ENCODE measurements at places on chromosomes 3 and 15. TPM values are rescaled to one million over a fixed set of nuclear protein-coding genes. Genes with fewer than 3 reads are reported as not detected.

Gene HRG
- not detected for total RNA-seq

Gene SEMA6D
- total RNA-seq = not detected

Gene AMIGO3
- total RNA-seq = not detected

Gene CTXN2
- total RNA-seq = not detected

Gene CLASP2
- 54.8 TPM for total RNA-seq

Gene SYNPR
- total RNA-seq = not detected

Gene PODXL2
- 2.9 TPM for total RNA-seq

Gene ZMYND10
- 3.5 TPM for total RNA-seq

Gene ISLR
- not detected for total RNA-seq

Gene PRRT3
- total RNA-seq = 5.5 TPM

Gene REC114
- total RNA-seq = not detected

Gene RPUSD3
- 49.9 TPM for total RNA-seq

Gene ZNF621
- total RNA-seq = 25.6 TPM

Gene IFRD2
- 66.0 TPM for total RNA-seq

Gene PEX11A
- 2.8 TPM for total RNA-seq

Gene GOLGA8M
- 1.8 TPM for total RNA-seq

Gene CEMIP
- total RNA-seq = not detected

Gene RPS27L
- 226 TPM for total RNA-seq

Gene ARIH1
- 137 TPM for total RNA-seq

Gene NTRK3
- total RNA-seq = not detected

Gene FSIP1
- total RNA-seq = 0.48 TPM

Gene ITGA11
- 1.0 TPM for total RNA-seq

Gene SLITRK3
- total RNA-seq = not detected

Gene IL5RA
- not detected for total RNA-seq

Gene GALK2
- 23.4 TPM for total RNA-seq

Gene KLF15
- not detected for total RNA-seq

Gene GP9
- not detected for total RNA-seq

Gene ATP2B2
- total RNA-seq = not detected

Gene C3orf62
- 12.2 TPM for total RNA-seq

Gene ZBTB20
- total RNA-seq = 11.0 TPM

Gene ROPN1B
- total RNA-seq = not detected

Gene POPDC2
- 2.9 TPM for total RNA-seq

Gene SLC35G2
- total RNA-seq = not detected

Gene ZNF80
- total RNA-seq = 0.10 TPM

Gene CHRFAM7A
- not detected for total RNA-seq

Gene EXOG
- total RNA-seq = 25.5 TPM

Gene UBL7
- 53.7 TPM for total RNA-seq

Gene GLT8D1
- 43.0 TPM for total RNA-seq

Gene ANKRD34C
- not detected for total RNA-seq

Gene ECE2
- not detected for total RNA-seq

Gene SCN5A
- total RNA-seq = not detected

Gene TRH
- total RNA-seq = not detected

Gene SAMMSON
- not detected for total RNA-seq

Gene FBN1
- 1.6 TPM for total RNA-seq

Gene MYZAP
- not detected for total RNA-seq

Gene SATB1
- total RNA-seq = 357 TPM

Gene CACNA2D2
- 0.62 TPM for total RNA-seq

Gene LEKR1
- total RNA-seq = 0.54 TPM

Gene ATRIP
- 17.4 TPM for total RNA-seq

Gene CD200R1
- 8.8 TPM for total RNA-seq

Gene TGM4
- total RNA-seq = not detected

Gene DAZL
- not detected for total RNA-seq

Gene CPLX3
- total RNA-seq = 0.12 TPM
